T-helper 22 cell (primary cell): ENCODE measurements at places on chromosomes 6 and 20.

GRCh38 chr6:5997420-5997987, 9.2 kb downstream of the NRN1 start:
- no peak for DNase-seq

DNA sequence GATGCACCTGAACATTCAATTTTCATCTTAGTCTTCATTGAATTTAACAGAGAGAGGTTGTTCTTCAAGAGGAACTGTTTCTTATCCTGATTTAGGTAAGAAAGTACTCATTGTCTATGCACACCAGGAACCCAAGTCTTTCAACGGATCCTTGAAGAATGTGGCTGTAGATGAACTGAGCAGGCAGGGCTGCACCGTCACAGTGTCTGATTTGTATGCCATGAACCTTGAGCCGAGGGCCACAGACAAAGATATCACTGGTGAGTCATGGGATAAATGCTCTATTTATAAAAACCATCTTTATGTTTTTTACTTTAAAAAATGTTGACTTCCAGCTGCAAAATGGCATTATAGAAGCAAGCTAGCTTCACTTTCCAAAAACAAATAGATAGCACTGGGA, 10.2 kb downstream of the NQO2 start:
- DNase-seq, result no peak

DNA sequence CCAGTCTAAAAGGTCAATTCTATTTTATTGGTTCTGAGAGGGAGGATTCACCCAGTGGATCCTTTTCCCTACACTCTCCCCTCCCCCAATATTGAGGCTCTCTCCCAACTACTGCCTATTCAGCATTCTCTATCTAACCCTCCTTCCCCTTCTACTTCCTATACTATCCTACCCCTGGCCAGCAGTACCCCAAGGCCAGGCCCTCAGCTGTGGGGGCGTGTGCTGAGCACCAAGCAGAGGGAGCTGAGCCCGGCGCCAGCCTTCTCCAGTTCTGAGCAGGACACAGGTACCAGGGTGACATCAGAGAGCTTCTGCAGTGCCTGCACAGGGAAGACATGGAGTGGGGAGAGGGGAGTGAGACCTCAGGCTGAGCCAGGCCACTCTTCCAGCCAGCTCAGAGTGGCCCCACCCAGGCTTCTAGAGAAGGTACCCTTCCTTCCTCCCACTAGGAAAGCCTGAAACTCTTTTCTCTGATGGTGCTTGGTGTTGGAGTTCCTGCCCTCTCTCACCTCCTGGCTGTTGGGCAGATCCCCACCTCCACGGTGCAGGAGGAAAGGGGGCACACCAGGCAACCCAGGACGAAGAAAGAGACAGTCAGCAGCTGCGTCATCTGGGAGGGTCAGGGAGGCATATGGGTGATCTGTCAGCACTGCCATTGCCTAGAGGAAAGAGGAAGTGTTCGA, 1.9 kb downstream of the DDAH2 start:
- DNase-seq, result no peak

DNA sequence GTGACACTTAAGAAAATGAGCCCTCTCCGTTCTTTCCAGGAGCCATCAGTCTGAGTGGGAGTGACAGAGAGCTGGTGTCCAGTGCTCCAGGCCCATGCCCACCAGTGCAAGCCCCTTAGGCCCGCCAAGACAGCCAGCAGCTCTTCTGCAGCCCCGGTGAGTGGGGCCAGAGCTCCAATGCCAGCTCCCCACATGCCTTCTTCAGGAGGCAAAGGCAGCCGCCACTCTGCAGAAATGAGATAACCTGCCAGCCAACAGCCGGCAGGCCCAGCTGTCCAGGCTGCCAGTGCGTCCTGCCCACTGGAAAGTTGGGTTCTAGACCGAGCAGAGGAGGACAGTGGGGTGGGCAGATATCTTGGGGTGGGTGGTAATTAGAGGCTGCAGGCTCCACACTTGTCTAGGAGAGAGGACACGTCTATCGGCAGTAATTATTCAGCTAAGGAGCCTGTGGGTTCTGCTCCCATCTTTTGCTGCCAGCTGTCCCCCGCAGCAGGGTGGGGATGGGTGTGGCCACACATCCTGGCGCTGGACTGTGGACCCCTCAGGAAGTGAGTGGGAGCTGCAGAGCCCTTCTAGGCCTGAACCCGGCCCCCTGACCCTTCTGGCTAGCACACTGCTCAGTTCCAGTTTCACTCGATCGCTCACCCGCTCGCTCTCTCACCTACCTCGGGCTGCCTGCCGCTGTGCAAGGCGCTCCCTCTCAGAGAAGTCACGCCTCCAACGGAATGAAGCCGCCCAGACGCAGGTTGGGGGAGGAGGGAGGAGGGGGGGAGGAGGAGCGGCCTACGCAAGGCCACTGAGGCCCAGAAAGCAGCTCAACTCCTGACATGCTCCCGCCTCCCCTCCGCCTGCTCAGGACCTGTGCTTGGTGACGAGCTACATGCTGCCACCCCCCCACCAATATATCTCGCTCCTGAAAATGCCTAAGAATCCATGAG, 3.6 kb downstream of the GRM4 start:
- DNase-seq, result no peak

- DNase-seq, result no peak
These were observed 45.4 kb downstream of the SSR1 start for GRCh38 chr6:7267466-7268091.

DNA sequence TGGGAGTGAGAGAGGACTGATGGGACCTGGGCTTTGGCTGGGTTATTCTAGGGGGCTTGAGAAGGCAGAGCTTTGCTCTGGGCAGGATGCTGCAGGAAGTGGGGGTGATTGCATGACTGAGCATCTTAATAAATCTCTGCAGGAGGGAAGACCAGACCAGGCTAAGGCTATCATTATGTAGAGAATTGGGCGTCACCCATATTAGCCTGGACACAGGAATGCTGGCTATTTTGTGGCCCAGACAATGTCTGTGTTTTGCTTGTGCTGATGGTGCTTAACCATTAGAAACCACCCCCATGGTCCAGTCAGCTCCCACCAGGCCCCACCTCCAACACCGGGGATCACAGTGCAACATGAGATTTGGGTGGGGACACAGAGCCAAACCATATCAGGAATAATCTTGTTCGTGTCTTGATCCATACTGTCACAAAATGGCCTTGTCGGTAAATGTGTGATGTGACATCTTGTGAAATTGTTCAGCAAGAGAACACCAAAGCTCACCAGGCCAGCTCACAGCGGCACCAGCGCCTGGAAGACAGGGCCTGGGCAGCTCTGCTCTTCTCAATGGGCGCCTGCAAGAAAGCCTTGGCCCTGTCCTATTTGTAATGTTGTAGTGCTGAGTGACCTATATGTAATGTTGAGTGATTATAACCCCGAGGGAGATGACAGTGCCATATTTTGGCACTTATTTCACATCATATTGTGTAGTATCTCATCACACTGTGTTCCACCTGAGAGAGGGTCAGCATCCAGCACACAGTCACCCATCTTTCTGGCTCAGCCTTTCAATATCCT, 211.8 kb downstream of the QKI start:
- no peak for DNase-seq

DNA sequence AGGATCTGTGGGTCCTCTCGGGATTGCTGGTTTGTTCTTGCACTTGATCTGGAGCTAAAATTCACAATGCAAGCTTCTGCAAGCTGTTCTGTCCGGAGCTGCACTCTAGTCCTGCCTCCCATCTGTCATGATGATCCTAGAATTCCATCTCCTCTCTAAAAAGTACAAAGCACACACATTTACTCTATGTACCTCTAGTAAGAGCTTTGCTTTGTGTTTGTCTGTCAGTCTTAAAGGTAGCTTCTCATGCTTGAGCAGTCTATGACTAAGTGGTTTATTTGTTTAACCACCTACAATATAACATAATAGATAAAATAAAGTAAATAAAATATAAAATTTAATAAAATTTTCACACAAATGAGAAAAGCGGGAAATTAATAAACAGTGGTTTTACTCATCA, 46.0 kb upstream of the PKIB start:
- DNase-seq, result no peak

DNA sequence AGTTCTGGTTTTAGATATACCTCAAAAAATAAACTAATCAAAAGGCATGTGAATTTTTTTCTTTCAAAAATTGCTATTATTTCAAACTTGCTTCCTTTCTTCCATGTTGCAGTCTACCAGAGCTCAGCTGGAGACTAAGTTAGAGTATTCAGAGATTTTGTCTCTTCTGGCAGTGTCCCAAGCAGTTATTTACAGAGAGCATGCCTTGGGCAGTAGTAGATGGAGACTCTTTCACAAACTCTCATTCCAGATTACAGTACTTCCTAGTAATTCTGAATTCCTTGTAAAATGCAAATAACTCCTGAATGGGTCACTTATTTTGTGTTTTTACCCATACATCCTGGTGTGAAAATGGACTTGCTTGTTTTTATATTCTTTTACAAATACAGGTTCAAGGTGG, 703.4 kb downstream of the EPHA7 start:
- DNase-seq, result no peak

DNA sequence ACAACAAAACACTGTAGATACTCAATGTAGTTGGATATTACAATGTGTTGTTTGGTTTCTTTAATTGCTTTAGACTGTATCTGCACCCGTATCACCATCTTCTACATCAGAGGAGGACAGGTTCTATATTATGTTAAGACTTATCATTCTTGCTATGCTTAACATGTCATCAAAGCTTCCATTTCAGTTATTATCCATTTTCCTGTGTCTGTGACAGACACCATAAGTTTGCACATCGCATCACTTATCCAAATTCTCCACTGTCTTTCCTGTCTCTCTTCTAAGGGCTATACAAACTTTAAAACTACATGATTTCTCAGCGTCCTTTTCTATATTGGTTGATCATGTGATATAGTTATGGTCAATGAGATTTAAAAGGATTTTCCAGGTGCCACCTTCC, 719.0 kb downstream of the TBC1D32 start:
- no peak for DNase-seq

- DNase-seq, result peak; percentile 33
These were observed 66.6 kb upstream of the CCDC167 start for GRCh38 chr6:37566111-37566949.

GRCh38 chr6:84575264-84575663, 189.1 kb downstream of the TBX18 start:
- no peak for DNase-seq
